ENCODE measurements at places on chromosomes 12 and 14.

DNA sequence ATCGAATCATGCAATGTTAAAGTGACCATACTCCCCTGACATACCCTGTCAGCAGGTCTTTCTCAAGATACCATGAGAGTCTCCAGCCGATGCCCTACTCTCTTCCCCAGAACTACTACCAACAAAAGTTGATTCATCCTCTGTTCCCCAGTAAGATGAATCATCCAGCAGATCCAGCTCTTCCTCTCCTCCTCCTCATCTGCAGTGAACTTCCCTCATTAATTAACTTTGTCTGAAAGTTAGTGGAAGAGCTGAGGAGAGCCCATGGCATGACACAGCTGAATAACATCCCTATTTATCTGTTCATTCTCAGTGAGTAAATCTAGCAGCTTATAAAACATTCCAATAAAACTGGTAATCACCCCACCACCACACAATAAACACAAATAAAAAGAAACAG, 213.4 kb downstream of the EGLN3 start:
- DNase-seq: no peak

GRCh38 chr12:24901576-24902461, 47.1 kb downstream of the BCAT1 start:
- DNase-seq: no peak

DNA sequence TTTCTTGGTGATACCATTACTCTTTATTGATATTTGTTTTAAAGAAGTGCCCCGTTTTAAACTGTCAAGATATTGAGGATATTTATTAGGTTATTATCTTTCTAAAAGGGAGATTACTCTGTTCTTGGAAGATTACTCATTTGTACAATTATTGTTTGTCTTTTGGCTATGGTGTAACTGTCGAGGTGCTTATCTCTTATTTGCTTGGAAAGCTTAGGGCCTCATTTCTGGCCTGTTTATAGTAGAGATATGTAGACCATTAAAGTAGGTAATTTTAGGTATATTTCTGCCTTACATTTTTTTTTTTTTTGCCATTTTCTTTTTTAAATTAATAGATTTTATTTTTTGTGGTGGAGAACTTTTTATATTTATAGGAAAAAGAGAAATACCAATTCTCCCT, 74.2 kb downstream of the KTN1 start:
- no peak for DNase-seq

DNA sequence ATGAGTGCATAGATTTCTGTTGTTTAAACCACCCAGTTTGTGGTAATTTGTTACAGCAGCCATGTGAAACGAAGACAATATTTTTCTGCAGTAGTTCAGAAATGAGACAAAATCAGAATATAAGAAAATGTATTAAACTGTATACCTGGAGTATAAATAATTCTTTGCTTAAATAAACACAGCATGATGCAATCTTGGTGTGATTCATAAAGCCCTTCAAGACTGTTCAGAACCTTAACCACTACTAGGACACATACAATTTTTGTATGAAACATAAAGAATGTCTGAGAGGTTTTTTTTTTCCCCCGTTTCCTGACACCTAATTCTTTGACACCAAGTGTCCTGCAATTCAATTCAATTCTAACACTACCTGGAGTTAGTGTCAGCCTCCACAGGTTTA, 10.5 kb downstream of the C12orf75 start:
- DNase-seq: no peak

DNA sequence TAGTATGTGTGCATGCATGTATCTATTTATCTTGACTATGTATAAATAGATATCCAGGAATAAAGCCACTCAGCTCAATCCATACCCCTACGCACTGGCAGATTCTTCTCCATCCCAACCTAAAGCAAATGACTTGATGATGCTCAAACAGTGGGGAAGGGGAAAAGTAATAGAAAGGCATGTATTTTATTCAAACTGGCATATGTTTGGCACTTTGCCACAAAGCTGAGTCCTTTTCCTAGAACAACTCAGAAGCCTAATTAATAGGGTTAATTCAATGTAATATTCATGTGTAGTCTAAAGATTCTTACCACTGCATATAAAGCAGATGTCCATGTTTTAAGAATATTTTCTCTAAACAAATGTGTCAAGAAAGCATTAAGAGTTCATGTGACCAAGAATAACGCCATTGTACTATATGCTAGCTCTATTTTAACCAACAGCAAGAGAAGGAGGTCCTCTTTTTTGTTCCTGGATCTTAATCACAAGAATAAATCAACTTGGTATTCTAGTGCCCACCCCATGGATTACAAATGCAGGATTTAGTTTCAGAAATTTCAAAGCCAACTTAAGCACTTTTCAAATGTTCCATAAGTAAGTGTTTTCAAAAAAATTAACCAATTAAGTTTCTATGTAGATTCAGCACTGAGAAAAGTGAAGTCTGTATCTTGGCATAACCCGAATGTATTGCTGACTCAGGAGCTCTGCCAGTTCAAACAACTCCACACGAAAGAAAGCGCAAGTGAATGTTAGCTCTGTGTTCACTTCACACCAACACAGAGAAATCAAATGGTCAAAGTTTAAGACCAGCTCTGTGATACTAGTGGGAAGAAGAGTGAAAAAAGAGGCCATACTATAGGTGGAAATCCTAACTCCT, 233.6 kb downstream of the MED13L start:
- DNase-seq: no peak

DNA sequence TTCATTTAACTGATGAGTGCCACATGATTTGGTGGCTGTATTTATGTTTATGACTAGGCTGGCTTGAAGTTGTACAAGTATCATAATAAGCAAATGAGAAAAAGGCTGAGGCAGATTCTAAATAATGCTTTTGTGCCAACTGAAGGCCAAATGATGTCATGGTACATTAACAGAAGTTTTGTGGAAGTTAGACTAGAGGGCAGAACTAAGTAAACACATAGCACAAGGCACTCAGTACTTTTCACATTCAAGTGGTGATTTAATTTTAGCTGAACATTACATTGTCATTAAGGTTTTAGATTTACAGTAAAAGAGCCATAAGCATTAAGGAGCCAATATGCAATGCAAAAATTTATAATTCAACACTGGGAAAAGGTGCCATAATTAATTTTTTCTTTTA, 21.1 kb downstream of the PPP1CC start:
- no peak for DNase-seq

- no peak for DNase-seq
Observed at GRCh38 chr12:125860672-125861288, 795.5 kb downstream of the AACS start.

GRCh38 chr12:124804011-124804621, 59.5 kb downstream of the SCARB1 start:
- no peak for DNase-seq

GRCh38 chr12:92408072-92408900, 262.6 kb upstream of the BTG1 start:
- peak; percentile 34 for DNase-seq

DNA sequence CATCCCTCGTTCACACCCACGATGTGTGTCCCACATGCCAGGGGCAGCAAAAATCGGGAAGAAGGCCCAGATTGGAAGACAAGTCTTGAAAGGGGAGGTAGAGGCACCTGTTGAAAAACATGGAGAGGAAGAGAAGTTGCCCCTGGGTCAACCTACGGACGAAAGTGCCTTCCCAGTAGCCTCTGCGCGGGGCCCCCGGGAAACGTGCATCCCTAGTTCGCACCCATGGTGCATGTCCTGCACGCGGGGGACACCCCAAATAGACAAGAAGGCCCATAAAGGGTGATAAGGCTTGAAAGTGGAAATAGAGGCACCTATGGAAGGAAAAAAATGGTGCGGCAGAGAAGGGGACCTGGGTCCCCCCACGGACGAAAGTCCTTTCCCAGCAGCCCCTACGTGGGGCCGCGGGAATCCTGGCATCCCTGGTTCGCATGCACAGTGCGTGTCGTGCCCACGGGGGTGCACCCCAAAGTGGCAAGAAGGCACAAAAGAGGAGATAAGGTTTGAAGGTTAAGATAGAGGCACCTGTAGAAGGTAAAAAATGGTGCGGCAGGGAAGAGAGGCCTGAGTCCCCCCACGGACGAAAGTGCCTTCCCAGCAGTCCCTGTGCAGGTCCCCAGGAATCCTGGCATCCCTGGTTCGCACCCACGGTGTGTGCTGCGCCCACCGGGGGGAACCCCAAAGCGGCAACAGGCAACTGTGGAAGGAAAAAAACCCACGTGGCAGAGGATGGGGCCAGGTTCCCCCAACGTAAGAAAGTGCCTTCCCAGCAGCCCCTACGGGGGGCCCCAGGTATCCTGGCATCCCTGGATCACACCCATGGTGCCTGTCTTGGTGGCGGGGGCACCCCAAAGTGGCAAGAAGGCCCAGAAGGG, 278.3 kb downstream of the ALG10 start:
- no peak for DNase-seq

GRCh38 chr12:104667139-104667538, 210.4 kb downstream of the CHST11 start:
- DNase-seq: no peak

DNA sequence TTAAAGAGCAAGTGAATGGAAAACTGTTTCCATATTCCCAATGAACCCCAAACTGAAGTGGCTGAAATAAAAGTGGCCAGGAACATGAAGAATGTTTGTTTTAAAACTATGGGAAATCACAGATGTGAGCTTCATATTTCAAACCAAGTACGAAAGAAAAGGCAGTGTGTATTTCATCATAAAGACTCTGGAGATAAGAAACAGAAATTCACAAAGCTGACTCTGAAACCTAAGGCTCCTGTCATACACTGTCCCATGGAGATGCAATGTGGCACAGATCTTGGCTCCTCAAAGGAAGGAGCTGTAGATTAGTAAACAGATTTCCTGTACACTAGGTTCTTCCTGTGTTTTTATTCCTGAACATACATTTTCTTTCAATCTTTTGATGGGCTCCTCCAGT, 304.4 kb downstream of the MED13L start:
- DNase-seq: no peak

- no peak for DNase-seq
Observed at GRCh38 chr12:108580531-108580930, 17.4 kb downstream of the TMEM119 start.

- DNase-seq: no peak
Observed at GRCh38 chr14:103688906-103689902, 26.0 kb downstream of the XRCC3 start.

- DNase-seq: no peak
Observed at GRCh38 chr12:96770219-96771102, 136.6 kb upstream of the NEDD1 start.

- no peak for DNase-seq
Observed at GRCh38 chr12:49903351-49903699, 375 bp downstream of the FAIM2 start.

DNA sequence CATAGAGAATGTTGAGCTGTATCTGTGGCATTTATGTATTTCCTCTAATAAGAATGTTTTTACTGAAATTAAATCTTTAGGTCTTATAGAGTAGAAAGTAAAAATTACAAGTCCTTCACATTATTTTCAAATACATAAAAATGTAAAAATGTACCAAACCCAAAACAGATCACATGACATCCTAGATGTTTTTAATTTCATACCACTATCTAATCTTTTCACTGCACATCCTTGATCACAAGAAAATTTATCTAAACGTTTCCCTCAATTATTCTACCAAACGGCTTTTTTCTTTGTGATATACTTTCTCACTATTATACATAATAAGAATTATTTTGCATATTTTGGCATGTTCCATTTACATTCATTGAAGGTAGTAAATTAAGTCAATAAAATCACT, 18.3 kb downstream of the SGPP1 start:
- no peak for DNase-seq

- DNase-seq: no peak
Observed at GRCh38 chr12:94359761-94360160, 99.9 kb downstream of the CEP83 start.

GRCh38 chr14:53529519-53529918, 376.4 kb upstream of the DDHD1 start:
- no peak for DNase-seq

- no peak for DNase-seq
Observed at GRCh38 chr12:31353750-31354708, 28.1 kb upstream of the SINHCAF start.

DNA sequence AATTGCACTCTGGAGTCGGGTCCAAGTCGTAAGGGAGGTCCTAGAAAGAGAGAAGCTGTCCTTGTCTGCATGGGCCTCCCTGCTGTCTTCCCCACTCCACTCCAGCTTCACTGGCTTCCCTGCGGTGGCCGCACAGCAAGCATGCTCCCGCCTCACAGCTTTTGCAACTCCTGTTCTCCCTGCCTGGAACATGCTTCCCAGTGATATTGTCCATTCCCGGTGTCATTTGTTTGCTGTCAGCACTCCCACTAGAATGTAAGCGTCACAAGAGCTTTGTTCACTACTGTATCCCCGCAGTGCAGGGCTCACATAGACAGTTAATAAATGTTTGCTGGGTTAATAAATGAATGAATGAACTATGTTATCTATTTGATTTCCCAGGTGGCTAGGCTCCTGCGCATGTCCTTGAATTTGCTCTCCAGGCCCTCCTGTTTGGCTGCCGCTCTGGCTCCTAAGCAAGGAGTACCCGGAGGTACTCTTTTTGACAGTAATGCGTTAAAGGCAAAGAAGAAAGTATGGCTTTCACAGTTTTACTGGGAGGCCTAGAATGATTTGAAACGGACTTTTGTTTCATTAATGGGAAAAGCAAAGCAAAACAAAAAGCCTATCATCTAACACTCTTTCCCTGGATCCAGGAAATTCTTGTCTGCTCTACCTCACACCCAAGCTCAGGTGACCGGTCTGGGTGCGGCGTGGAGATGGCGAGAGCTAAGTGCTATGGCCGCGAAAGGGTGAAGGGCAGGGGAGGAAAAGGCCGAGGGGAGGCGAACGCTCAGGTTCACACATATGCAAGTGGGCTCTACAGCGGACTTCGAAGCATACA, 6.2 kb upstream of the SLC7A7 start:
- no peak for DNase-seq

DNA sequence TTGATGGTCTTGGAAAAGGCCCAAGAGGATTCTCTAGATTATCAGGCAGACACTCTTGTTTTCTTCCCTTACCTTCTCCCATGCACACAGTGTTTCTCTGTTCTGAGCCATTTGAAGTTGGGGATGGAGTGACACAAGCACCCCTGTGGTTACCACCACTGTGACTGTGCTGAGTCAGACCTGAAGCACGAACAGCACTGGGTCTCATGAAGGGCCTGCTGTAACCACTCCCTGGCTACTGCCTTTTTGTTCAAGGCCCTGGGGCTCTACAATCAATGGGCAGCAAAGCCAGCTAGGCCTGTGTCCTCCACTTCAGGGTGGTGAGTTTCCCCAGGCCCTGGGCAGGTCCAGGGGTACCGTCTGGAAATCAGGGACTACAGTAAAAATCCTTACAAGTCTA, 65.5 kb downstream of the TSPAN8 start:
- DNase-seq: no peak
